ENCODE measurements at places on chromosomes 2 and 18.

DNA sequence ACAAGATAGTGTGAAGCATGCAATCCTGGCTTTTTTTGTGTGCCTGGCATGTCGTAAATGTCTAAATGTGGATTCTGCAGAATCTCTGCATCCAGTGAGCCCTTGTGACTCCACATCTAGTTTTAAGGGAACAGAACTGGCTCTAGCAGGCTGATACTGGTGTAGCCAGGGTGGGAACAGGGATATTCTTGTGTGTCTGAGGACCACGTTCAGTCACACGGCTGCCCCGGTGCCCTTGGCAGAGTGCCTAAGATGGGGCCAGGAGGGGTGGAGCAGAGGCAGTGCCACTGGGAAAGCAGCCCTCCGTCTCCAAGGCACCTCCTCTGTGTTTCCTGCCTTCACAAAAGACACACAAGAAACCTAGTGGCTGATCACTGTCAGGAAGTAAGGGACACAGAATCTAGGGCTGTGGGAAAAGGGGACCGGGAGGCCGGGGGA lies 91.5 kb upstream of the PARD3B start:
- peak overlapping the region; percentile 90 for H3K27ac ChIP-seq
- H3K27me3 ChIP-seq: no peaks in the 10 kb centered on the region
- H3K4me3 ChIP-seq: no peak overlapping the region
- no peaks in the 10 kb centered on the region for H3K36me3 ChIP-seq
- DNase-seq: peak; percentile 80
- peaks cover 28% of the 10 kb centered on the region for H3K4me1 ChIP-seq

DNA sequence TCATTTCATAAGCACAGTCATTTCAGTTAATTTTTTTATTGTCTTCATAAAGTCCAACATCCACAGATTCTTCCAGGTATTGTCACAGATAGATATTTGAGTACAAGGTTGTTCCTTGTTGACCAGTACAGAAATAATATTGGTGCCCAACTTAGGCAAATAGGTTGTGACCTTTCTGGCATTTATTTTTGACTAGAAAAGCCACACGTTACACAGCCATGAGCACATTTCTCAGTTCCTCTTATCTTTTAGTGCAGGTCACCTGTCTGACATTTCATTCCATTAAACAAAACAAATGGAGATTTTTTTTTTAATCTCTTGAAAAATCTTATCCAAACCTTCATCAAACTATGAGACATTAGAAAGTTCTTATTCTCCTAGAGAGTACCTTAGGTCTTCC lies 428.8 kb downstream of the ZNF521 start:
- no peak overlapping the region for H3K27ac ChIP-seq
- no peaks in the 10 kb centered on the region for H3K27me3 ChIP-seq
- DNase-seq: no peak
- H3K4me1 ChIP-seq: no peaks in the 10 kb centered on the region
- no peak overlapping the region for H3K4me3 ChIP-seq

DNA sequence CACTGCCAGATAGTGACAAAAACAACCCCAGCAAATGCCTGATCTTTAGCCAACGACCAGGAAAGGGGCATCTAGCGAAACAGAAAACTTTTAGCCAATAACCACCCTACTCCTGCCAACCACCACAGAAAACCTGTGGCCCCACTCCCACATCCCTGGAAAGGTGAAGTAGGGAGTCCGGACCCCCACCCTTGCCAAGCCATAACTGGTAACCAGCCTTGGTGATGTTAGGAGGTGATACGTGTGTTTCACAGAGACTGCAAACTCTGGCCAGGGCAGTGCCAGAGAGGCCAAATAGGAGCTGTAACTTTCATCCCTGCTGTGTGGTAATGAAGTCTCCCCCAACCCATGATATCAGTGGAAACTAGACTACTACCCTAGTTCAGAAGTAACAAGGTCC lies 27.6 kb downstream of the SCTR start:
- DNase-seq: no peak
- H3K4me1 ChIP-seq: peaks cover 9% of the 10 kb centered on the region
- no peaks in the 10 kb centered on the region for H3K27me3 ChIP-seq

- DNase-seq: no peak
- H3K36me3 ChIP-seq: no peaks in the 10 kb centered on the region
- H3K27me3 ChIP-seq: peaks cover 33% of the 10 kb centered on the region
- H3K27ac ChIP-seq: no peak overlapping the region
- no peaks in the 10 kb centered on the region for H3K4me1 ChIP-seq
- no peak overlapping the region for H3K4me3 ChIP-seq
Measured at GRCh38 chr2:29236074-29236473, 120.9 kb downstream of the CLIP4 start.

GRCh38 chr18:407191-407590 lies 93.3 kb downstream of the COLEC12 start:
- peaks cover 16% of the 10 kb centered on the region for H3K36me3 ChIP-seq
- H3K4me3 ChIP-seq: no peak overlapping the region
- no peak for DNase-seq
- H3K27ac ChIP-seq: no peak overlapping the region
- no peaks in the 10 kb centered on the region for H3K27me3 ChIP-seq
- peaks cover 34% of the 10 kb centered on the region for H3K4me1 ChIP-seq

GRCh38 chr2:62687636-62688035 lies 17.9 kb upstream of the EHBP1 start:
- no peak for DNase-seq
- no peaks in the 10 kb centered on the region for H3K36me3 ChIP-seq

DNA sequence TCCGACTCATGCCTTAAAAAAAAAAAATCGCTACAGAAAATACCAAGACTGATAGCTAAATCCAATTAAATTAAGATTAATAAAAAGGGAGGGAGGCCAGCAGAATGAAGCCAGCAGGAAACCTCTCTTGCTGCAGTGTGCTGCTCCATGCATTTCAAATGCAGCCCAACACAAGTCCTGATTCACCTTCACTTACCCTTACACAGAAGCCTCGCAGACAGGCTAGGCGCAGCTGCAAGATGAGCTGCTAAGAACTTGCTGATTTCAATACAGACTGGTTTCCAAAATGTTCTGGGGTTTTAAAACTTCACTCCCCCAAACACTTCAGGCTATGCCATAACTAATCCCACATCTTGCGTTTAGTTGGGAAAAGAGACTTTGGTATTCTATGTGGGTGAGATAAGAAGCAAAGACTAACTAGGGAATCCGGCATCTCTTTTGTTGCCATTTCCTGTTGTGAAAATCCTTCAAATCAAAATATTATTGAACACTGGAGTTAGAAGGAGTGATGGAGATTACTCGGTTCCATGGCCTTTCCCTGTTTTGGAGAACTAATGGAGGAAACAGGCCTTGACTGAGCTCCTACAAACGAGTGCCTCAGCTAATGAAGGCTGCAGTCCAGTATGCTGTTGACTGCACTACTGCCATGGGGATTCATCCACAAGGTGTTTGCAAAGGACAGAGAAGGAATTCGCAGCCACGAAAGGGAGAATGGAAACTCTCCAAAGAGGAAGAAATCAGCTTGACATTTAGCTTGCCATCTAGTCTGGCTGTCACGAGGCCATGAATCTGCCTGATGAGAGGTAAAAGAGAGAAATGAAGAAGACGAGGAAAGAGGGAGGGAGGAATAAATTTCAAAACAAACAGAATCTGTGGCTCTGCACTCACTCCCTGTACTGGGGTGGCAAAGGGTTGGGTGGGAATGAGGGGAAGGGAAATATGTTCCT lies 67.3 kb downstream of the CLHC1 start:
- H3K4me3 ChIP-seq: no peak overlapping the region
- H3K4me1 ChIP-seq: peaks cover 50% of the 10 kb centered on the region
- no peaks in the 10 kb centered on the region for H3K27me3 ChIP-seq
- DNase-seq: no peak

- no peak overlapping the region for H3K4me3 ChIP-seq
- no peaks in the 10 kb centered on the region for H3K27me3 ChIP-seq
Measured at GRCh38 chr18:22129778-22130177, 39.6 kb upstream of the GATA6 start.

- no peaks in the 10 kb centered on the region for H3K27me3 ChIP-seq
- H3K4me1 ChIP-seq: no peaks in the 10 kb centered on the region
- no peak for DNase-seq
- no peak overlapping the region for H3K27ac ChIP-seq
- no peak overlapping the region for H3K4me3 ChIP-seq
- no peaks in the 10 kb centered on the region for H3K36me3 ChIP-seq
Measured at GRCh38 chr18:5040476-5040875, 156.6 kb downstream of the AKAIN1 start.

- no peak overlapping the region for H3K27ac ChIP-seq
- H3K27me3 ChIP-seq: no peaks in the 10 kb centered on the region
- H3K4me1 ChIP-seq: no peaks in the 10 kb centered on the region
- DNase-seq: no peak
Measured at GRCh38 chr2:195031411-195031810, 625.6 kb upstream of the SLC39A10 start.

DNA sequence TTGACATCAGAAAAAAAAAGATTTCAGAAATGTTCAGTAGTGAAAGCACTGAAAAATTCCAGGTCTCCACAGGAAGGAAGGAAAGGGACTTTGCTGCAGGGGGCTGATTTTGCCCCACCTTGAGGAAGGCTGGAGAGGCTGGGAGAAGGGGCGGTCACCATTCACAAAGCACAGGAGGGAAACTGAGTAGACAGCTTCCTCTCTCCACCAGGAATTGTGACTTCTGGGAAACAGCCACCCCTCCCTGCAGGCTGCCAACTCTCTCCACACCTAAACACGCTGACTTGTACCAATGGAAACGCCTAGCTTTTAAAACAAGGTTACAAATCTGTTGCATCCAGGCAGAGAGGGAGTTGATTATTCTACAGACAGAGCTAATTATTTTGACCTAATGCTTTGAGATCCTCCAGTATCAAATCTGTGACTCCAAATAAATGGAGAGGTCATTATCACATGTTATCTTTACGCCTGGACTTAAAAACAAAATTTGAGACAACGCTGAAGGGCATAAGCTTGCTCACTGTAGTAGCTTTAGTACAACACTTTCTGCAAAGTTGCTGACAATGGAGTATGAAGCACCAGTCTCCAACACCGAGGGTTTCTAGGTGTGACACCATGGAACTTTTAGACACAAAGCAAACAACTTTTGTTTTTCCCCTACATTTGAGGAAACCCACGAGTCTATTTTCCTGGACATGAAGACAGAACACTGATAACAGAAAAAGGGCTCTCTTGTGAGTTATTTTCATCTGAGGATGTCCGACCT lies 42.7 kb downstream of the EPHA4 start:
- no peaks in the 10 kb centered on the region for H3K27me3 ChIP-seq
- H3K36me3 ChIP-seq: no peaks in the 10 kb centered on the region
- no peak overlapping the region for H3K4me3 ChIP-seq
- H3K27ac ChIP-seq: peak overlapping the region; percentile 42

GRCh38 chr2:8442833-8443486 lies 238.9 kb upstream of the ID2 start:
- peaks cover 6% of the 10 kb centered on the region for H3K4me1 ChIP-seq
- H3K27ac ChIP-seq: no peak overlapping the region
- H3K36me3 ChIP-seq: no peaks in the 10 kb centered on the region
- no peaks in the 10 kb centered on the region for H3K27me3 ChIP-seq

- H3K4me3 ChIP-seq: no peak overlapping the region
- H3K27ac ChIP-seq: peak overlapping the region; percentile 87
- peak; percentile 91 for DNase-seq
- H3K36me3 ChIP-seq: no peaks in the 10 kb centered on the region
- H3K27me3 ChIP-seq: no peaks in the 10 kb centered on the region
Measured at GRCh38 chr2:233982421-233983121, 65.4 kb downstream of the TRPM8 start.

DNA sequence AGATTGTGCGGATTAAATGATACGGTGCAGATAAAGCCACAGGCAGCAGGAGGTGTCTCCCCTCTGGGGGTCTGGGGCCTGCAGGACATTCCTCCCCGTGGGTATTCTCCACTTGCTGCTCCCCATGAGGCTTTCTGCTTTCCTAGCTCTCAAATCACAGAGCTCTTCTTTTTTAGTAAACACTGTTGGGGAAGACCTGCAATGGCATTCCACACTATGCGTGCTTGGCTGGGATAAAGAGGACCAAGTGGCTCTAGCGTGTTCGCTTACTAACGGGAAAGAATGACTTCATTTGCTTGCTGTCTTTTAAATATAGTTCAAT lies 146.5 kb downstream of the DDX1 start:
- H3K4me1 ChIP-seq: peaks cover 14% of the 10 kb centered on the region
- no peak overlapping the region for H3K4me3 ChIP-seq
- no peak overlapping the region for H3K27ac ChIP-seq

- DNase-seq: no peak
- H3K27me3 ChIP-seq: no peaks in the 10 kb centered on the region
- H3K4me3 ChIP-seq: no peak overlapping the region
- H3K4me1 ChIP-seq: no peaks in the 10 kb centered on the region
- H3K36me3 ChIP-seq: no peaks in the 10 kb centered on the region
Measured at GRCh38 chr2:177881008-177881747, 191.4 kb downstream of the PDE11A start.

DNA sequence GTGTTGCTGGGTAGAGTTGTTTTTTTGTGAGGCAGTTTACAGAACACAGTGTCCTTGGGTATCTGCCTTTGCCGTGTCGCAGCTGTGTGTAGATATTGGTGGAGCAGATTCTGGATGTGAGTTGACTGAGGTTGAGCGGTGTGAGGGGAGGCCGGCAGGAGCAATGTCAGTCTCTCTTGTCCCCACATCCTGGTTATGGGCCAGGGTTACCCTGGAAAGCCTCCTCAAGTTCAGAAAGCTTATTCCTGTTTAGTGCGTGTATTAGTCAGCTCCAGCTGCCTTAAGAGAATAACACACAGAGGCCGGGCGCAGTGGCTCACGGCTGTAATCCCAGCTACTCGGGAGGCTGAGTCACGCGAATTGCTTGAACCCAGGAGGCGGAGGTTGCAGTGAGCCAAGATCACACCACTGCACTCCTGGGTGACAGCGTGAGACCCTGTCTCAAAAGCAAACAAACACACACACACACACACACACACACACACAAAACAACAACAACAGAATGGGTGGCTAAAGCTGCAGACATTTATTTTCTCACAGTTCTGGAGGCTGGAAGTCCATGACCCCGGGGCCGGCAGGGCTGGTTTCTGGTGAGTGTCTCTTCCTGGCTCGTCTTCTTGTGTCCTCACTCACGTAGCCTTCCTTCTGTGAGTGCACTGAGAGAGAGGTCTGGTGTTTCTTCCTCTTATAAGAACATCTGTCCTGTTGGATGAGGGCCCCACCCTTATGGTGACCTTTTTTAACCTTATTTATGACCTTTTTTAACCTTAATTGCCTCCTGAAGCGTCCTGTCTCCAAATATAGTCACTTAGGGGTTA lies 5.1 kb downstream of the NCK2 start:
- peaks cover 20% of the 10 kb centered on the region for H3K4me1 ChIP-seq
- H3K36me3 ChIP-seq: peaks cover 31% of the 10 kb centered on the region
- no peak overlapping the region for H3K4me3 ChIP-seq
- H3K27me3 ChIP-seq: no peaks in the 10 kb centered on the region
- no peak for DNase-seq

Measured in SJSA1 (cell line).